ENCODE measurements at places on chromosomes 7 and 10.
A peak's percentile ranks its signal among the peaks of the same experiment; 100 is the strongest.

GRCh38 chr10:122894261-122894944 is 15.0 kb upstream of the FAM24B start:
- DNase-seq: no peak

DNA sequence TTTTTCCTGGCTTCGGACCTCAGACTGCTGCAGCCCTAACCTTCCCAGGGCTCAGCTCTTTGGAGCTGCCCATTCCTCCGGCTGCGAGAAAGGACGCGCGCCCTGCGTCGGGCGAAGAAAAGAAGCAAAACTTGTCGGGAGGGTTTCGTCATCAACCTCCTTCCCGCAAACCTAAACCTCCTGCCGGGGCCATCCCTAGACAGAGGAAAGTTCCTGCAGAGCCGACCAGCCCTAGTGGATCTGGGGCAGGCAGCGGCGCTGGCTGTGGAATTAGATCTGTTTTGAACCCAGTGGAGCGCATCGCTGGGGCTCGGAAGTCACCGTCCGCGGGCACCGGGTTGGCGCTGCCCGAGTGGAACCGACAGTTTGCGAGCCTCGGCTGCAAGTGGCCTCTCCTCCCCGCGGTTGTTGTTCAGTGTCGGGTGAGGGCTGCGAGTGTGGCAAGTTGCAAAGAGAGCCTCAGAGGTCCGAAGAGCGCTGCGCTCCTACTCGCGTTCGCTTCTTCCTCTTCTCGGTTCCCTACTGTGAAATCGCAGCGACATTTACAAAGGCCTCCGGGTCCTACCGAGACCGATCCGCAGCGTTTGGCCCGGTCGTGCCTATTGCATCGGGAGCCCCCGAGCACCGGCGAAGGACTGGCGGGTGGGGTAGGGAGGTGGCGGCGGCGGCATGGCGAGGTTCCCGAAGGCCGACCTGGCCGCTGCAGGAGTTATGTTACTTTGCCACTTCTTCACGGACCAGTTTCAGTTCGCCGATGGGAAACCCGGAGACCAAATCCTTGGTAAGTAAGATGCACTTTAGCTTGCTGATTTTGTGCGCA is at the start of gene PLXDC2:
Gene PLXDC2 (plus strand): TSS at position 22 of the 820 bp plus-strand sequence.
- peak; percentile 45 for DNase-seq

- no peak for DNase-seq
These were observed 121.5 kb downstream of the CRPPA start for GRCh38 chr7:16299853-16300252.

GRCh38 chr7:114930107-114930661 is 8.3 kb downstream of the MDFIC start:
- DNase-seq: peak; percentile 67

DNA sequence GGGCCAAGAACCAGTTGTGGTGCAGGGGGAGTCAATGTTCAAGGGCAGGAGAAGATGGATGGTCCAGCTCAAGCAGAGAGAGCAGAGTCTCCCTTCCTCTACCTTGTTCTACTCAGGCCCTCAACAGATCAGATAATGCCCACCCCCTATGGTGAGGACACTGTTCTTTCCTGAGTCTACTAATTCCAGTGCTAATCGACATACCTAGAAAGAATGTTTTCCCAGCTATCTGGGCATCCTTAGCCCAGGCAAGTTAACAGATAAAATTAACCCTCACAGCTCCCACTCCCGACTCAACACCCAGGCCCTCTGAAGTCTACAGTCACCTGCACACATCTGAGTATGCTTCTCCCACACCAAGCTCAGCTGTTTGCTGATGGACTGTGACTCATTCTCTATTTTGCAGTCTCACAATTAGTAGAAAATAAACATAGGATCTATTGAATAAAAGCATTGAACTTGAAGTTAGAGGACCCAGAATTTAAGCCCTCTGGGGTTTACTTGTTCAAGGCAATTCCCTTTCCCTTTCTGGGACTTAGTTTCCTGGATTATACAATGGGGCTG is 17.1 kb downstream of the COL13A1 start:
- no peak for DNase-seq

DNA sequence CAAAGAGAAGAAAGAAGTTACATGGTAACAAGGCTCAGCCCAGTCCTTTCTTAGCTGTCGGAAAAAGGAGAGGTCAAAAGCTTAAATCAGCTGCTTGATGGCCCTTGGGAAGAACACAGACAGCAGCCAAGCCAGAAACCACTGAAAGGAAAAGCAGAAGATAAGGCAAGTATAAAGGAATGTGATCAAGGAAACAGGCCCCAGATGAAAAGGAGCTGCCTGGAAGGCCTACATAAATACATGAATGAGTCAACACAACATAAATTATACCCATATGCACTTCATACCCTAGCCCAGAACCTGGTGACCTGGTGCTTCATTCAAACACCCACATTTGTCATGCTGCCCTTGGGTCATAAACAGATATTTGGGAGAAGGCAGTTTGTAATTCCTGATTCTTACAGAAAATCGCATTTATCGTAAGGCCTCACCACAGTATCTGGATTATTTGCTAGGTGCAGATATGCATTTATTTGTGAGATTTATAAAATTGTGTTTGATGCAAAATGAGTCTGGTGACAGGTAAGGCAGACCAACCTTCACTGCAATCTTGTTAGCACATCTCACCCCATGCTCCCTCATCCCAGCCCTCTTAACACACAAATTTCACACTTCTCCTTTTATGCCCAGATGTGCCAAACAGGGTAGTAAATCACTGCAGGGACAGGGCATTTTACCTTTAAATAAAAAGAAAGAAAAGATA is 94.9 kb upstream of the KCNIP2 start:
- DNase-seq: peak; percentile 88

- DNase-seq: no peak
These were observed 73.7 kb downstream of the PPP1R3C start for GRCh38 chr10:91559169-91559568.

- peak; percentile 48 for DNase-seq
These were observed 53.5 kb upstream of the AGBL3 start for GRCh38 chr7:134932707-134933370.

DNA sequence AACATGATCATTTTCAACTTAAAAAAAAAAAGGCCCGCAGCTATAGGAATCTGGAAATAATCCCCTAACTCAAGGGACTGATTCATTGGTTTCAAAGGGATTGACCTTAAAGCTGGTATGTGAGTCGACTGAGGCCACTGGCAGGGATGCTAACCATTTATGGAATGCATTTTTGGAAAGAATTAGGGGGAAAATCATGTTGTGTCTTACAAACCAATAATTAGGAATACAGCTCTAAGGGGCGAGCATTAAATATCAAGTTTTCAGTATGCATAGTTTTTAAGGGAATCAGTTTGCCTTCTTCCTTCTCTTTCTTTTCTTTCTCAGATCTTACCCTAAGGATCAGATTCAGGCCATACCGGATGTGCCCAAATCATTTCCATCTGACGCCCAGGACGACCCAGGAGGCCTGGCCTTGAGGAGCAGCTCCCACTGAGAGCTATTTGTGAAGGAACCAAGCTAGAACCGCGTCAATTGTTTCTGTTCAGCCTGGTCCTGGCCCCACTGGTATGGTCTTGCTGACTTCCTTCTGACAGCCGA is 48.7 kb downstream of the BPGM start:
- DNase-seq: peak; percentile 94

DNA sequence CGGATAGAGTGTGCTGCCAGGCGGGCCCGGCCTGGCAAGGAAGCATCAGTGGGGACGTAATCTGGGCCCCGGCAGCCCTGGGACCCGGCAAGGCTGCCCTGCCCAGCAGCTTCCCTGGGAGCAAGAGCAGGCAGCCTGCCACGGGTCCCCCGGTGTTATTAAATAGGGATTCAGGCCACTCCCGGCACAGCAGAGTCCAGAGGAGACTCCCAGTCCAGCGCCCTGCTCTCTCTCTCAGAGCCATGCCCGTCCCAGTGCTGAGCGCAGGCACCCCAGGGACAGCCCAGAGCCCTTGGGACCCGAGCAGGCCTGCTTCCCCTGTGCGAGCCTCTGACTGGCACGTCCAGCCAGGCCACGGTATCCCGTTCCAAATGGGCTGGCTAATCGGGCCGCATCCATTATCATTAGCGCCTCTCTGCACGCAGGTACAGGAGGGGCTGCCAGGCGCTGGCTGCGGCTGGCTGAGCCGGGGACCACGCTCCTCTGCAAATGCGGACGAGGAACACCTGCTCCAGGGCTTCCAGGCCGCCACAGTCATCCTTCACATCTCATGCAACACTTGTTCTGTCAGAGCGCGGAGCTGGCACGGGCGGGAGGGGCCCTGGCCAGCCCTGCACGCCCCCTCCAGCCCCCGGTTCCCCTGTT is 344.2 kb upstream of the MKI67 start:
- no peak for DNase-seq

- no peak for DNase-seq
These were observed 140.5 kb upstream of the AKR1E2 start for GRCh38 chr10:4685491-4685890.

- no peak for DNase-seq
These were observed 1151.0 kb upstream of the PHF14 start for GRCh38 chr7:9822458-9823290.

DNA sequence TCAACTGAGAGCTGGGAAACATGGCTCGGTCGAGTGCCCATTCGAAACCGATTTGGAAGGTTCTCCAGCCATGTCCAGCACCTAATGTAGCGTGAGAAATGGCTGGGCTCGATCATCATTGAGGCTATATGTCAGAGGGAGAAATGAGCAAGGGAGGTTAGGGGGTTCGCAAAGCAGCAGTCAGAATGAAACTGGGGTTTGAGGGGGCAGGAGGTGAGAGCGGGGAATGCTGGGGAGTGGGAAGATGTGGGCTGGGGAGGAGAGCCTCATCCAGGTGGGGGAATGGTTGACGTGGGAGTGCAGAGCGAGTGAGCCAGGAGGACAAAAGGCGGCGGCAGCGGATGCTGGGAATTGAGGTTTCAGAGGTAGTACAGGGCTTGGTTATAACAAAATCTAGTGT is 34.8 kb upstream of the GALNTL5 start:
- DNase-seq: no peak

- peak; percentile 11 for DNase-seq
These were observed 105.7 kb downstream of the HOXA1 start for GRCh38 chr7:26989897-26990670.

GRCh38 chr7:47026780-47027361 is 555.0 kb downstream of the TNS3 start:
- DNase-seq: no peak

GRCh38 chr7:48299580-48300169 is 128.4 kb downstream of the ABCA13 start:
- peak; percentile 72 for DNase-seq

DNA sequence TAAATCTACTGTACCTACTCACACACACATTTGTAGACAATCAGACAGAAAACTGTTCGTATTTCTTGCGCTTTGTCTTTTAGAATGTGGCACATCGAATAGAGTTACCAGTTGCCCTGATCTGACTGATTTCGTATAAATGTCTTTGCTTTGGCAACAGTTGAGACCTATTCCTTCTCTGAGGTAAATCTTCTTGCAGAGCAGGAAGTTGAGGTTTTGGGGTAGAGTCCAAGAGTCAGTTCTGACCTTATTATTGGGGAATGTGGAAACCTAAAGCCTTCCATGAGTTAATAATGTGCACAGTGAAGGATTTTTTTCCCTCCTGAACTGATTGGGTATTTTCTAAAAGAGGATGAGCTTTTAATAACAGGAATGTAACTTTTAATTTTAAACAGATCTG is 135.3 kb downstream of the KIAA1217 start:
- DNase-seq: peak; percentile 100

GRCh38 chr10:1256432-1256725 is 200.2 kb downstream of the WDR37 start:
- no peak for DNase-seq

DNA sequence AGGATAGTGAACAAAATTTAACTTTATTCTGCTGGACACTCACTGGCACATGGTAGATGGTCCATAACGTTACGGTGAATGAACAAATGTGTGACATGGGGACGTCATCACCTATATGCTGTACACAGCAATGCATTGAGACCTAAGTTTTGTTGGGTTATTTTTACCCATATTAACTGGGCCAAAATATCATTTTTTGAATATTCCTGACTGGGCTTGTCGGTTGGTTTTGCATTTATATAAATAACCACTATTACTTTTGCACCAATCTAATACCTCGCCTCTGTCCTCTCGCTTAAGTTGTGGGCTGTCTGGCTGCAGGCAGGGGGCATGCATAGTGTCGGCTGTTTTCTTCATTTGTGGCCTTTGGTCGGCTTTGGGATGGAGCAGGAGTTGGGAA is 161.7 kb downstream of the USP6NL start:
- DNase-seq: no peak

DNA sequence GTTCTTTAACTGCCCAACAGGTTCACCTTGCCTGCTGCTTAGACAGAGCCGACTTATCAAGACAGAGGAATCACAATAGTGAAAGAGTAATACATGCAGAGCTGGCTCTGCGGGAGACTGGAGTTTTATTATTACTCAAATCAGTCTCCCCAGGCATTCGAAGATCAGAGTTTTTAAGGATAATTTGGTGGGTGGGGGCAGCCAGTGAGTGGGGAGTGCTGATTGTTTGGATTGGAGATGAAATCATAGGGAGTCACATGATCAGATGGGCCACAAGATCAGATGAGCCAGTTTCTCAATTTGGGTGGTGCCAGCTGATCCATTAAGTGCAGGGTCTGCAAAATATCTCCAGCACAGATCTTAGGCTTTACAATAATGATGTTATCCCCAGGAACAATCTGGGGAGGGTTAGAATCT is 131.3 kb downstream of the AKR1D1 start:
- no peak for DNase-seq

GRCh38 chr7:882336-883035 is 6.1 kb downstream of the GET4 start:
- no peak for DNase-seq

DNA sequence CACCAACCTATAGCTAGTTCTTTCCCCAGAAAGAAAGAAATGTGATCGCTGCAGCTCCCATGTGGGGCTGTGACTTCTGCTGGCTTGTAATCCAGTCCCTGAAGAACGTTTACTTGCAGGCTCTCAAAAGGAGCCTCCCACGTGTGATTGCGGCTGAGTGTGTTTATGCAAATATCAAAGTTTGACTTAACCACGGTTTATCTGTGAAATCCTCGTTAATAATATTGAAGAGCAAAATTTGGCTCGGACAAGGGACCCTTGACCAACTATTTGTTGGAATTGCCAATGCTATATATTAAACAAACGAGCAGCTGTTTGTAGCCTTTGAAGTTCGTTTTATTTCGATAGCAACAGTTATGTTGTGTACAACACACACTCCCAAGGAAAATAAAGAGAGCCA is 470.1 kb upstream of the NRP1 start:
- no peak for DNase-seq

GRCh38 chr7:40024841-40025240 is 74.8 kb downstream of the CDK13 start:
- no peak for DNase-seq

Measured in fibroblast of skin of right biceps (primary cell).